Daoy (cell line): ENCODE measurements at places on chromosomes 6 and 20. TPM values are rescaled to one million over a fixed set of nuclear protein-coding genes. Genes with fewer than 3 reads are reported as not detected.
A peak's percentile ranks its signal among the peaks of the same experiment; 100 is the strongest.

- DNase-seq, result peak; percentile 20
Observed at GRCh38 chr20:33061658-33062028, 7.9 kb downstream of the BPIFB3 start.

DNA sequence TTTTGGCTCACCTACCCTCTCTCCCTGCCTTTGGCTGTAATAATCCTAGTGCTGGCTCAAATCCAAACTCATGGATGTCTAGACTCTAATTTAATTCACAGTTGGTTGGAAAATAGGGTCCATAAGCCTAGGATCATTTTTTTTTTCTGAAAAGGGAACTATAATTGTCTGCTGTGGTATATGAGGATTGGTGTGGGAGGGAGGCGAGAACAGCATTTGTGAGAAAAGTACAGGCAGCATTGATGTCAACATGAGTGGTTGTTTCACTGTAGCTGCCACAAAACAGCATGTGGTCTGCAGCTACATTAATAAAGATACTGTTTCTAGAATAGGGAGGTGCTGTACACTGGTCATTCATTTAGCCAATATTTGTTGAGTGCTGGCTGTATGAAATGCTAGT lies 18.6 kb upstream of the POLR1H start:
- DNase-seq, result no peak

The HCRTR2 gene
- not detected in 2 replicates for total RNA-seq

DNA sequence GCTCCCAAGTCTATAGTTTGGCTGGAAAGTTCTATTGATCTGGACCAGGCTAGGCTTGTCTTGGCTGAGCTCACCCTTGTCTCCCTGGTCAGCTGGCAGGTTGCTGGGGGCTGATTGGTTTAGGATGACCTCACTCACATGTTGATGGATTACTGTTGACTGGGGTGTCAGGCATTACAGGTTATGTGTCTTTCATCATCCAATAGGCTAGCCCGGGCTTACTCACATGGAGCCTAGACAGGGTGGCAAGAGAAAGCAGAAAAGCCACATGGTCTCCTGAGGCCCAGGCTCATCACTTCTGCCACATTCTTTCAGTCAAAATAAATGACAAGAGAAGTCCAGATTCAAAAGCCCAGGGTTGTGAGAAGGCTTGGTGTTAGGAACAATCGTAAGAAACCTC lies 103.5 kb downstream of the BFSP1 start:
- DNase-seq, result no peak

DNA sequence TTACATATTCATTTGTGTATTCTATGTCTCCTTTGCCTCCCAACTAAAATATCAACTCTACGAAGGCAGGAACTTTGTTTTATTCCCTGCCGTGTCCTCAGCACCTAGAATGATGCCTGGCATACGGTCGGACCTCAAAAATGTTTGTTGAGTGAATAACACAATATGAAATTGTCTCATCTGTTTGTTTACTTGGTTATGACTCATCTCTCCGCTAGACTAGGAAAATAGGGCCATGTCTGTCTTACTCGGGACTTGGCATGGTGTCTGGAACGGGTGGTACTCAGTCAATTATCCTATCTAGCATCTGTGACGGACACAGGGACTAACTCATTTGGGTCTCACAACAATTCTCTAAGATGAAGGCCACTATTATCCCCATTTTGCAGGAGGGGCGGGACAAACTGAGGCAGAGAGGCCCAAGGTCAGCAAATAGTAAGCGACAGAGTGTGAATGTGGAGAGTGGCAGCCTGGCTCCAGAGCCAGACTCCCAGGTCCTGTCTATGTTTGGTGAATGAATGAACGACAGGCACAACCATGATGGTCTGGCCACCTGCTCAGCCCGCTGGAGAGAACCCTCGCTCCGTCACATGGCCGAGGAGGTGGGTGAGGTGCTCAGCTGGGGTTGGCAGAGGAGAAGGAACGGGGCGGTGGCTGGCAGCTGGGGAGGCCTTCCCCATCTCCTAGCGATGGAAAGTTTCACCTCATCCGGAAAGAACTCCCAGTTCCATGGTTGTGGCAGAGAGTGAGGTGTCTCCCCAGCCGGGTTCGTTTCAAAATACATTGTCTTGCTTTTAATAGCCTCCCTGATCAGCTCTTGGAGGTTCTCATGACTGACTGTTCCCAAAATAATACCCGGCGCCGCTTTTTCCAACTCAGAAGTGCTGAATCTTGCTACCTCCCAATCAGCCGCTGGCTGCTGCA lies 27.6 kb upstream of the NFATC2 start:
- DNase-seq, result peak; percentile 38

GRCh38 chr6:146277142-146277541 lies 248.3 kb downstream of the GRM1 start:
- DNase-seq, result no peak

GRCh38 chr6:33248643-33248931 lies 23.1 kb downstream of the VPS52 start:
- peak; percentile 76 for DNase-seq

- DNase-seq, result no peak
Observed at GRCh38 chr20:20663841-20664240, 48.6 kb downstream of the RALGAPA2 start.

The NKX2-4 gene
- 3.8 and 7.3 TPM in 2 replicates for total RNA-seq

GRCh38 chr20:46131396-46131795 lies 13.3 kb downstream of the CD40 start:
- no peak for DNase-seq

DNA sequence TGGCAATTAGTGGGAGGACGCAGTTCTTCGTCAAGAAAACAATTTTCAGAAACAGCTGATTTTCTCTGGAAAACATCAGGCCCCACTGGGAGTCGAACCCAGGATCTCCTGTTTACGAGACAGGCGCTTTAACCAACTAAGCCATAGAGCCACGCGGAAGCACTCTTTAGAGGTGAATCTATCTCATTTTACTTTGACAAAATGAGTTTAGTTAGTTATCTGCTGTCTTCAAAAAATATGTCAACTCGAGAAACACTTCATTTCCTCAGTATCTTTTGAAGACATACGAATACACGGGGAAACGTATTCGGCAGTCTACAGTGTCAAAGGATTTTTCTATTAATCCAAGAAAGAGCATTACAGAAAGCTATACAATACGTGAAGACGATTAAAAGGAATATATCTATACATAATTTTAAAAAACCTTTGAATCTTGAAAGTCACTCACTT lies 26.7 kb downstream of the GPX6 start:
- peak; percentile 85 for DNase-seq

GRCh38 chr6:19812512-19813119 lies 24.6 kb upstream of the ID4 start:
- peak; percentile 26 for DNase-seq

DNA sequence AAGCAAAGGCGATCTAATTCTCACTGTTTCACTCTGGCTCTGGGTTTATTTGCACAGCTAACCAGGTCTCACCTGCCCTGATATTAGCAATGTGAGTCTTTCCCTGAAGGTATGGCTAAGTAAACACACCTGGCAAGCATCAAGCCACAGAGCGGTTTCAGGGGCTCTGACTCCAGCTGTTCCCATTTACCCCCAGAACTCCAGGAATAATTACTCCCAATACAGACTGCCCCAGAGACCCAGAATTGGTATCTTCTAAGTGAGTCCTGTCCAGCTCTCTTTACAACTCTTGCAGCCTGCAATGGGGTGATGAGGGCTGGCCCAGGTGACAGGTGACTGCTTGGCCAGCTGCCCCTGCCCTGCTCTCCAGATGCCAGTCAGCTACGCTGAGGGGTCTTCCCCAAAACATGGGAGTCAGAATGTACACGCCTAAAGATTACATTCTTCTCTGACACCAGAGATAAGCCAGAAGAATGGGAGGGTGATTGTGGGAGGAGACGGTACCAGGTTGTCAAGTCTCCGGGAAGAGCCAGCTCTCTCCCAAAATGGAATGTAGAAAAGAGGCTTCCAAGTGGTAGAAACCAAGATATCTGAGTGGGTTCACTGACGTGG lies 4.9 kb upstream of the LRRN4 start:
- DNase-seq, result no peak

DNA sequence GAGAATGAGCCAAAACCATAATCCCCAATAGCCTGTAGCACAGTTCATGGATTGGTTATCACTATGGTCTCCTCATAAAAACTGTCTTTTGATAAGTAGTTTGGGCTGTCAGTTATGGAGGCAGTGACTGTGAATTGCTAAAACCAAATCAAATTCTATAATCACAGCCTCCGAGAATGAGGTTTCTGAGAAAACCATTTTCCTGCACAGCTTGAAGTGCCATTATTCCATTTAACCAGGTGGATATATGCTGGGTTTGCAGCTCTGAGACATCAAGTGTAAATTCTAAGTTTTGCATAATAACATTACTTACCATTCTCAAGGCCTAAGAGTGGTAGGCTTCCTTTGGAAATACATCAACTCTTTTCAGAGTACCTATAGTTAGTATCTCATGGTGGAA lies 485.4 kb downstream of the FRK start:
- no peak for DNase-seq

The IL17F gene
- not detected in 2 replicates for total RNA-seq

The RNF39 gene
- 0.57 TPM in 1 of 2 replicates, not detected in the other for total RNA-seq

- DNase-seq, result peak; percentile 39
Observed at GRCh38 chr6:46704562-46704961, 16.9 kb downstream of the TDRD6 start.

The PTCHD4 gene
- not detected in 2 replicates for total RNA-seq

DNA sequence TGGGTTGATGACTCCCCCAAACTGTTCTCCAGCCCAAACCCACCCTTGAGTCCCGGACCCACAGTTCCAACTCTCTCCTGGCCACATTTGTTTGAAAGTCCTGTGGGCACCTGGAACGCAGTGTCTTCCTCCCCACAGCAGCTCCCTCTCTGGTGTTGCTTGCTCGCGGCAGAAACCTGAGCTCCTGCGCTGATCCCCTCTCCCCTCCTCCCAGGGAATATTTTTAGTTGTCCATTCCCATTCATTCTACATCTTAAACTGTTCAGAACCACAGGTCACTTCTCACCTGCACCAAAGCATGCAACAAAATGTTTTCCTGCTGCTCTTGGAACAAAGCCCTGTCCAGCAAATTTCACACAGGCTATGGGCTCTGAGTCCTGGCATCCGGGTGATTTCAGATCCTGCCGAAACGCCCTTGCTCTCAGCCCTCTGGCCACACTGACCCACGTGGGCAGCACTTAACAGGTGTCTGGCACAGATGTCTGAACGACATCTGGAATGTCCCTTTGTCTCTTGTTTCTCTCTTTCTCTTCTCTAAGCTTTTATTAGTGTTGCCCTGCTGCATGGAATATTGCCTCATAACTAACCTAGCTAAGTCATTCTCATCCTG lies 27.0 kb upstream of the PMEPA1 start:
- DNase-seq, result no peak

- DNase-seq, result no peak
Observed at GRCh38 chr6:52149076-52149475, 37.1 kb upstream of the IL17A start.

GRCh38 chr20:17541996-17542395 lies 10.8 kb upstream of the BFSP1 start:
- peak; percentile 85 for DNase-seq
